ENCODE measurements at places on chromosomes 3 and 15. TPM values are rescaled to one million over a fixed set of nuclear protein-coding genes. Genes with fewer than 3 reads are reported as not detected.

- H3K4me3 ChIP-seq, result no peak overlapping the region
- no peaks in the 10 kb centered on the region for H3K36me3 ChIP-seq
- H3K27me3 ChIP-seq, result no peaks in the 10 kb centered on the region
These were observed 12.0 kb upstream of the COL8A1 start for GRCh38 chr3:99626417-99626788.

CCDC13 gene
- not detected for total RNA-seq

DNA sequence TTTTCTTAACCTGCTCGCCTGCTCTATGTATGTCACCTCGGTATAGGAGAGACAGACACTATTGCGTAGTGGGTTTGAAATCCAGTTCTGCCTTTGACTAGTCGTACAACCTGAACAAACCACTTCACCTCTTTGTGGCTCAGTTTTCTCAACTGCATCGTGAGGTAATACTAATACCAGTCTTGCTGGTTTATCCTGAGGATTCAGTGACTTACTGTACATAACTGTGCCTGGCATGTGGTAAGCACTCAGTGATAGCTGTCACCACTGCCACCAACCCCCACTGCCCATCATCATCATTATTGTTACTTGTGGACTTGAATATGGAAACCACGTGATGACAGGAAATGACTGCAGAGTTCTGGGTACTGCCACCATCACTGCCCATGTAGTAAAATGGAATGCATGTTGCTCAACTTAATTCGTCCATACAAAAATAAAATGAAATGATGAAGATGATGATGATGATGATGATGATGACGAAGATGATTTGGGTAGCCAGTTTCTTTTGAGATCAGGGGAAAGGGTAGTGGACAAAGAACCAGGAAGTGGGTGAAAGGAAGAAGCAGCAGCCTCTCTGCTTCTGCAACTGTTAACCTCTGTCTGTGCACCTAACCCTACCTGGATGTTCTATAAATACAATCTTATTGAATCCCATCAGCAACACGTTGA, 228.1 kb downstream of the FEZF2 start:
- H3K27ac ChIP-seq, result no peak overlapping the region
- peaks cover 5% of the 10 kb centered on the region for H3K36me3 ChIP-seq
- H3K4me3 ChIP-seq, result no peak overlapping the region
- no peaks in the 10 kb centered on the region for H3K27me3 ChIP-seq

DNA sequence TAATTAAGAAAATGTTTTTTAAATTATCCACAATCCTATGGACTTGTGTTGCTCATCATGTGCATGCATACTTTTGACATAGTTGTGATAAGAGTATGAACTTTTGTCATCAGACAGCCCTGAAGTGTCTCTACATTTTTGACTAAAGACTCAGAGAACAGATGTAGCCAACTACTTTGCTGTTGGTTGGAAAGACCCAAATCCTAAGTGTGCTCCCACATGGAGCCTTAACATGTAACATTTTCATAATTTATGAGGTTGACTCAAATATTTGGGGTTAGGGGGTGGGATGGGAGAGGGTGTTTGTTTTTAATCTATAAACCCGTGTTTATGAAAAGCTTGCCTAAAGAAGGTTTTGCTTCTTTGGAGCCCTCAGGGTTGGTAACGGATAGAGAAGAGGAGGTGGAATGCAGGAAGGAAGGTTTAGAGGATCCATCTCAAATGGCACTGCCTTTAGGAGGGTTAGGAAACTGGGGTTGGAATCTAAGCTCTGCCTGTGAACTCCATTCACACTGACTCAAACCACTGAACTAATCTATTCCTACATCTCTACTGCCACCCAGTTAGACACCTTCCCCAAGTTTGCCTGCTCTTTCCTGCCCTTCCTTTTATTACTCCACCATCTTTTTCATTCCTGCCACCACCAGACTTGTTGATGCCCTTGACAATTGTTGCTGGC, 3.7 kb downstream of the BOC start:
- no peak for DNase-seq
- no peak overlapping the region for H3K27ac ChIP-seq
- no peaks in the 10 kb centered on the region for H3K27me3 ChIP-seq
- H3K36me3 ChIP-seq, result peaks cover 10% of the 10 kb centered on the region
- peaks cover 25% of the 10 kb centered on the region for H3K4me1 ChIP-seq
- no peak overlapping the region for H3K4me3 ChIP-seq

DNA sequence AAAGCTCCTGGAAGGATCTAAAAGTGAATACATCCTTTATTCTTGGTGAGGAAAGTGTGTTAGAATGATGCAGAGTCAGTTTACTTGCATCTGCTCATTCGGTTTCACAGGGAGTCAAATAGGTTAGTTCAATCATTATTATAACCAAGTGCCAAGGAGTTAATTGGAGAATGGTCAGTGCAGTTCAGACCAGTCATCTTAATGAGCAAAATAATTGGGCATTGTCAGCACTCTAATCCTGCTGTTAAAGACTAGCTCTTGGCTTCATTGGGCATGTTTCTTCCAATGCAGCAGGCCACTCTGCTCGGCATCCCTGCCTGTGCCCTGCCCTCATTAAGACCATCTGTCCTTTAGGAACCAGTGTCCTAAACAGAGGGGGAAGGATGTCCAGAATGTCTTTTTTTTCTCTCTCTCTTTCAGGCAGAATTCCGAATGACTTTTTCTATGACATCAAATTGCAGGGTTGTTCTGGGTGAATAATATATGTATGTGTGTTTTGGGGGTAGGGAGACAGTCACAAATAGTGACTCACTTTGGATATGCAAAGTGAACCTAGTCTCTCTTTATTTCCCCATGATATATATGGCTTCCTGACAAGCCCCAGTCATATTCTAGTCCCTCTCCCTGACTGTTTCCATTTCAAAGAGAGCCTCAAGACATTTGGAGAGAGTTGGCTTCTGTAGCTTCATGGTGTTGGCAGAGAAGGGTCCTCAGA, 205.4 kb upstream of the TRIM42 start:
- DNase-seq, result no peak
- no peaks in the 10 kb centered on the region for H3K36me3 ChIP-seq
- peaks cover 57% of the 10 kb centered on the region for H3K4me1 ChIP-seq
- no peak overlapping the region for H3K4me3 ChIP-seq
- H3K27ac ChIP-seq, result no peak overlapping the region
- H3K27me3 ChIP-seq, result no peaks in the 10 kb centered on the region

NR1I2 gene
- not detected for total RNA-seq

DNA sequence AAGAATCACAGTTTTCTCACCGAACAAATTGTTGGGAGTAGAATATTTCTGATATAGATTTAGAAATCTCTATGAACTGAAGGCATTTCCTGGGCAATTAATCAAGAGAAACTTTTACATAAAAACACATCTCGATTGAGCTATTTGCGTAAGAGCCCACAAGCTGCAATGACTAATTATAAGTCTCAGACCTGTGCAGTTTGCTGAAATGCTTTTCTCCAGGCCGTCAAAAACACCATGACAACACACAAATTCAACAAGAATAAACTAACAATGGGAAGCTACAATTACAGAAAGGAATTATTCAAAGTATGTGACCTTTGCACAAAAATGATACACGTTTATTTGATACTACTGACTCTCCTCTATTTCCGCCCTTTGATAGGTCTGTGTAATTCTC, 481.2 kb upstream of the WNT5A start:
- no peak for DNase-seq
- H3K27ac ChIP-seq, result no peak overlapping the region
- H3K4me1 ChIP-seq, result no peaks in the 10 kb centered on the region
- H3K4me3 ChIP-seq, result no peak overlapping the region
- no peaks in the 10 kb centered on the region for H3K27me3 ChIP-seq
- H3K36me3 ChIP-seq, result no peaks in the 10 kb centered on the region

RTP3 gene
- total RNA-seq, result not detected

All from chondrocyte (in vitro differentiated cells).